ENCODE measurements at places on chromosomes 4 and X. TPM values are rescaled to one million over a fixed set of nuclear protein-coding genes. Genes with fewer than 3 reads are reported as not detected.

Gene FGA
- not detected for total RNA-seq

Gene SPANXB1
- not detected for total RNA-seq

Gene DMRTC1
- total RNA-seq, result not detected

Gene NKAP
- 11.7 TPM for total RNA-seq

Gene SPANXC
- not detected for total RNA-seq

Gene MND1
- 20.2 TPM for total RNA-seq

Gene LPAR4
- total RNA-seq, result not detected

Gene RADX
- total RNA-seq, result 6.8 TPM

Gene HSFX4
- not detected for total RNA-seq

Gene GATA1
- not detected for total RNA-seq

Gene ARHGEF6
- 25.6 TPM for total RNA-seq

Gene DNAAF6
- not detected for total RNA-seq

Gene GPRASP3
- total RNA-seq, result 1.9 TPM

Gene PNMA5
- total RNA-seq, result not detected

Gene CCDC110
- total RNA-seq, result not detected

Gene SYN1
- total RNA-seq, result 0.35 TPM

Gene CSN1S1
- total RNA-seq, result not detected

Gene SLC4A4
- total RNA-seq, result 1.3 TPM

Gene SERPINA7
- not detected for total RNA-seq

Gene S100G
- total RNA-seq, result not detected

Gene UGT2B7
- total RNA-seq, result not detected

Gene RASL11B
- total RNA-seq, result not detected

Gene XK
- total RNA-seq, result 0.22 TPM

Gene MFAP3L
- 3.3 TPM for total RNA-seq

Gene DCAF4L1
- 0.31 TPM for total RNA-seq

Gene KLHL34
- 0.27 TPM for total RNA-seq

Gene SLC16A2
- total RNA-seq, result 0.78 TPM

Gene SPANXD
- total RNA-seq, result not detected
